Activated naive CD4-positive, alpha-beta T cell treated with anti-CD3 and anti-CD28 coated beads, Interleukin-2, amount 10 ng/mL, durations not matched to agents 5 hours and 36 hours (primary cell): ENCODE measurements at places on chromosomes 6 and 20. TPM values are rescaled to one million over a fixed set of nuclear protein-coding genes. Genes with fewer than 3 reads are reported as not detected.

Gene LY86
- total RNA-seq = 25.3 TPM

Gene IL20RA
- total RNA-seq = not detected

Gene TFAP2C
- not detected for total RNA-seq

Gene FAXC
- total RNA-seq = not detected

Gene EDN3
- not detected for total RNA-seq

Gene TEAD3
- 0.08 TPM for total RNA-seq

Gene SLC22A16
- total RNA-seq = not detected

Gene HLA-F
- 332 TPM for total RNA-seq

Gene IL17F
- total RNA-seq = 0.65 TPM

Gene KIF6
- not detected for total RNA-seq

Gene DDO
- total RNA-seq = not detected

Gene HMGCLL1
- total RNA-seq = not detected

Gene GMPR
- 0.48 TPM for total RNA-seq

Gene GPLD1
- total RNA-seq = not detected

Gene LAMA4
- total RNA-seq = not detected

Gene KCNK16
- total RNA-seq = not detected

Gene ABHD16B
- total RNA-seq = not detected

Gene ZBTB12
- total RNA-seq = 2.4 TPM

Gene MBOAT1
- 18.6 TPM for total RNA-seq

Gene C20orf96
- 6.0 TPM for total RNA-seq

Gene LY6G5C
- 2.2 TPM for total RNA-seq

Gene EFCAB8
- total RNA-seq = 0.39 TPM

Gene SCGN
- total RNA-seq = not detected

Gene RIMS1
- not detected for total RNA-seq

Gene TRIM10
- total RNA-seq = not detected

Gene CAGE1
- not detected for total RNA-seq

Gene GHRH
- not detected for total RNA-seq

Gene HEY2
- not detected for total RNA-seq

Gene DOK5
- total RNA-seq = 0.20 TPM

Gene PCNA
- total RNA-seq = 353 TPM

Gene PRRT1
- 0.29 TPM for total RNA-seq

Gene MUC22
- not detected for total RNA-seq

Gene SLC35D3
- total RNA-seq = not detected

Gene OXT
- total RNA-seq = 1.0 TPM

Gene C20orf144
- total RNA-seq = 0.22 TPM

Gene GTF2H4
- 32.5 TPM for total RNA-seq

Gene BPIFB4
- not detected for total RNA-seq

Gene MAPK13
- 50.7 TPM for total RNA-seq

Gene FKBP1C
- total RNA-seq = 0.40 TPM

Gene DLK2
- total RNA-seq = 0.55 TPM

Gene MCHR2
- not detected for total RNA-seq

Gene ZSCAN23
- 1.8 TPM for total RNA-seq

Gene CEP85L
- 53.4 TPM for total RNA-seq

Gene NOX3
- not detected for total RNA-seq

Gene BPIFB2
- not detected for total RNA-seq

Gene TNF
- total RNA-seq = 51.3 TPM

Gene ZC2HC1B
- total RNA-seq = not detected

Gene DPPA5
- total RNA-seq = not detected

Gene RCAN2
- 0.10 TPM for total RNA-seq

Gene ZNF341
- 4.3 TPM for total RNA-seq

Gene COL19A1
- not detected for total RNA-seq
